ENCODE measurements at places on chromosomes 11 and 22.

DNA sequence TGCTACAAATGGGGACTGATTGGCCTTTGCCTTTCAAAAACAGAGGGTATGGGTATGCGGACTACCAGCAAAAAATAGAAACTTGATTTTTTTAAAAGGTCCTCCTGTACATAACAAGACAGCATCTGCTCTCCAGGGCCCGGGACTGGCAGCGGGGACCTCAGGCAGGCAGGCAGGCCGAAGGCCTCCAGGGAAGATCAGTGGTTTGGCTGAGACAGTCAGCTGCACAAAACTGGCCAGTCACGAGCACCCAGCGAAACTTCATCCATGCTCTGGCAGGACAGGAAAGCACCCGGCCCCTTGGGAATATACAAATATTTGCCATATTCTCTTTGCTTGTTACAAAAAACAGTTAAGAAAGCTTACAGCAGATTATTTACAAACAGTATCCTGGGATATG lies 11.0 kb downstream of the RPL27A start:
- DNase-seq: no peak

DNA sequence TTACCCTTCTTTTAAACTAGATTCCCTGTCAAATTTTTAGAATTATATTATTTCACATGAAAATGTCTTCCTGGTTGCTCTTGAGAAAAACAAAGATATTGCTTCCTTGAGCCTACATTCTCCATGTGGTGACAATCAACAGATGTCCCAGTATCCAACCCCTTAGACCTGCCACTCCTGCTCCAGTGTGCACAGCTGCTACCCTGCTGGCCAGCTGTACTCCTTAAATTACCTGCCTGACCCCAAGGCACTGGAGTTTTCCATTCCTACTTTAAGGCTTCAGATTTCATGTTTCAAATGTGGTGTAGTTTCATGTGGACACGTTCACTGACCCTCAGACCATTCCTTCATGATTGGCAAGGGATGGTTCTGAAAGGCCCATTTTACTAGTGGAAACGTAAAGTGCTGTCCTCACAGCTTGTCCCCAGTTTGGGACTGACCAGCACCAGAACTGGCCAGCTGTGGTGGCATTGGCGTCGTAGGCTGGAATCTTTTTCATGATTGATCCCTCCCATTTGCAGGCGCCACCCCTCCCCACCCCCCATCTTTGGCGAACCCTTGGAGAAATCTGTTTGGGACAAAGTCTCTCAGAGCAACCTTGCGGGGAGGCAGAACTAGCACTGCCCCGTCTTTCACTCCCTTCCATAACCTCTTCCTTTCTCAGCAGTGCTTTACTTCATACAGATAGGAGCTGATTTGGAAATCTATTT lies 123.5 kb downstream of the DBX1 start:
- no peak for DNase-seq

DNA sequence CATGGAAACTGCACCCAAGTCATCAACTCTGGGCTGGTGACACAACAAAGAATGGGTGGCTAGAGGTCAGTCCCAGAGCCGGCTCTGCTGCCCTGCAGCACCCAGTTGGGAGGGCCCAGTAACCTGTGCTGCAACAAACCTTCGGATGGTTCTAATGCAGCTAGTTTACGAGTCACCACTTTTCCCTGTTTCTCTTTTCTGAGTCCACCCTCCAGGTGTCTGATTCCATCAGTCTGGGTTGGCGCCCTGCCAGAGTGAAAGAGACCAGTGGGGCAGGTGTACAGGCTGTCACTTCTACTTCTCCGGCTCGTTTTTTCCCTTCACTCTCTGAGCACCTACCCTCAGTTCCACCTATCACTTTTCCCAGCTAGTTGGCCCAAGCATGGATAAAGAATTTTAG lies 572.9 kb downstream of the NTM start:
- peak; percentile 57 for DNase-seq

DNA sequence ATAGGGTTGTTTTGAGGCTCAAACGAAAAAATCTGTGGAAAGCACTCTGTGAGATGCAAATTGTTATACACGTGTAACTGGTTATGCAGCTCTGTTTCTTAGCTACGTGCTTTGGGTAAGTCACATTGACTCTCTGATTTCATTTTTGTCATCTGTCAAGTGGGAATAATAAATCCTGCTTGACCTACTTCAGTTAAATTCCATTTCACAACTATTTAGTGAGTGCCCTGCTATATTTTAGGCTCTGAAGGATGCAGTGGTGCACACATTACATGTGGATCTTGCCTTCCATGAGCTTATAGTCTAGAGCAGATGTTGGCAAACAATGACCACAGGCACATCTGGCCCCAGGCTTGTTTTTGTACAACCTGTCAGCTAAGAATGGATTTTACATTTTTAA lies 133.6 kb upstream of the PLET1 start:
- DNase-seq: no peak

- no peak for DNase-seq
Observed at GRCh38 chr11:44780940-44781631, 54.3 kb downstream of the TSPAN18 start.

- no peak for DNase-seq
Observed at GRCh38 chr11:78717041-78717440, 142.4 kb upstream of the NARS2 start.

DNA sequence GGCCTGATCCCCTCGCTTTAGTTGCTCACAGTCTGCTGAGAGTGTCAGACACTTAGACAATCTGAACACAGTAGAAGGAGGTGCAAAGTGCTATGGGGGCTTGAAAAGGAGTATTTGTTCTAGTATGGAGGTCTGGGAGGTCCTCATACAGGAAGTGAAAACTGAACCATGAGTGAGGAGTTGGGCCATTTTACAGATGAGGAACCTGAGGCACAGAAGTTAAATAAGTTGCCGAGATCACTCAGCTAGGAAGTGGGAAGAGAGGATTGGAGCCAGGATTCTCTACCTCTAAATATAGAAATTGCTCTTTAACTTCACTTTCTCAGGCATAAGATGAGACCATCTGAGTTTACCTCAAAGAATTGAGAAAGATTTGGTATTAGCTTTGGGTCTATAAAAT lies 4.0 kb upstream of the NEU3 start:
- DNase-seq: no peak

- no peak for DNase-seq
Observed at GRCh38 chr11:102230186-102230585, 87.1 kb upstream of the BIRC3 start.

GRCh38 chr22:43800970-43801369 lies 11.1 kb downstream of the EFCAB6 start:
- no peak for DNase-seq

DNA sequence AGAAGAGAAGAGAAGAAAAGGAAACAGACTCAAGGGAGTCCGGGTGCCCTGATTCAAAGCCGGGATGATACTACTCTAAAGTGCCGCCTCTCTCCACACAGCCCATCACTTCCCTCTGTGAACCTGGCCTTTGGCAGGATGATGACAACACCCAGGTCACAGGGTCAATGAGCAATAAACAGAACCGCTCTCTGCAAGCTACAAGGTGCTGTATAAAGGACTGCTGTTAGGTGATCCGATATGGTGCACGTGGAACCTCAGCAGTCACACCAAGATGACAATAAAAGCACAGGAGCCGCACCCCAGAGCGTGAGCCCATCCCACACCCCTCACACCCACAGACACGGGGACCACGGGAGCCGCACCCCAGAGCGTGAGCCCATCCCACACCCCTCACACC lies 10.7 kb downstream of the TTLL1 start:
- DNase-seq: no peak

GRCh38 chr11:1486054-1486825 lies at the start of gene MOB2:
TSS of gene MOB2 (minus strand) at chr11:1486779. CDS start at chr11:1486556, 223 bp downstream.
- DNase-seq: no peak

DNA sequence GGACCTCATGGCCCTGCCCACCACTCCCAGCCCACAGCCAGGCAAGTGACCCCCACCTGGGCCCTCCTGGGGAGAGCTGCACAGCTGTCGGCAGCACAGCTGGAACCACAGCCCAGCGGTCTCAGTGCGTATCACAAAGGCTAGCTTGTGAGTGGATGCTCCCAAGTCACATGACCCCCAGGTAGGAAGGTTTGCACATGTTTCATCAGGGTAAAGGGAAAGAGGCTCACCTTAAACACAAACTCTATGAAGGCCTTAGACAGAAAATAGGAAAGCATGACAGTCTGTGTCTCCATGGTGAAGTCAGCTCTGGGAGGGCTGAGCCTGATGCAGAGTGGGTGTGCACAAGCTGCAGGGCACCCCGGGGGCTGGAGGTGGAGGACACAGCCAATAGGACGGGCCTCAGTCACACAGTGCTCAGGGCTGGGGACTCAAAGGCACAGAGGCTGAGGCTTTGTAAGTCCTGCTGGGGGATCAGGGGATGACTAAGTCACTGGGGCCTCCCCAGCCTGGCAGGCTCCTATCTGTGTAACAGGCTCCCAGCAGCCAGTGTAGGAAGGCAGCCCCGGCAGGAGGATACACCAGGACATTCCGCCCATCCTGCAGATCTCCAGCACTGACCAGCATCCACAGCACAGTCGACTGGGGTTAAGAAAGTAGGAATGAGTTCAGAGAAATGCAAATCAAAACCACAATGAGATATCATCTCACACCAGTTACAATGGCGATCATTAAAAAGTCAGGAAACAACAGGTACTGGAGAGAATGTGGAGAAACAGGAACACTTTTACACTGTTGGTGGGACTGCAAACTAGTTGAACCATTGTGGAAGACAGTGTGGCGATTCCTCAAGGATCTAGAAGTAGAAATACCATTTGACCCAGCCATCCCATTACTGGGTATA lies 22.0 kb downstream of the CELSR1 start:
- DNase-seq: no peak

- DNase-seq: no peak
Observed at GRCh38 chr11:132714859-132715440, 817.4 kb downstream of the OPCML start.

DNA sequence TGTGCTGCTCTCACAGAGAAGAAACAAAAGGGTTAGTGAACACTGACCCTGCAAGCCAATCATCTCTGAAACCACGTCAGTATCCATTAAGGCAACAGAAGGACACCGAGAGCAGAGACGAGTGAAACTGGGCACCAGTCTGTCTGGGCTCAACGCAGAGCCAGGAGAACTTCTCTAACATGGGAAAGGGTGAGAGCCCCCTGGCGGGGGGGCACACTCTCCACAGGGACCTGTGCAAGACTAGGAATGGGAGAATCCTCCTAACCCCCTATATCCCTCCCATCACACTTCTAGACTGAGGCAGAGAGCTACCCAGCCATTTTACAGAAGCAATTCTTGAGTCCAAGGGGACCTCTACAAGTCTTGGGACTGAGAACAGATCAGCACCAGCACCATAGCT lies 285.8 kb downstream of the SOX6 start:
- no peak for DNase-seq

DNA sequence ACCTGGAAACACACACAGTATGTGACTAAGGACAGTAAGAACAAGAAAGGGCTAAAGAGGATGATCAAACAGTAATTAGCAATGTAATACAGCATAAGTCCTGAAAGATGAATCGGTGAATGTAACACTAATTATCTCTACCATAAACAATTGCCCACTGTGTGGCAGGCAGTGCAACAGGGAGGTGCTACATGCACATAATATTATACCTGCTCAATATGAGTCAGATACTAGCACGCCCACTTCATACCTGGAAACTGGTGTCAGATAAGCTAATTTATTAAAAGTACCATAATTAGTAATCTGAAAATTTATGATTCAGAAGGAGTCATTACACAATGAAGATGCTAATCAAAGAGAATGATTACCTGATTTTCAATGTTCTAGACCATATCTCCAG lies 14.9 kb downstream of the CASP12 start:
- DNase-seq: no peak

DNA sequence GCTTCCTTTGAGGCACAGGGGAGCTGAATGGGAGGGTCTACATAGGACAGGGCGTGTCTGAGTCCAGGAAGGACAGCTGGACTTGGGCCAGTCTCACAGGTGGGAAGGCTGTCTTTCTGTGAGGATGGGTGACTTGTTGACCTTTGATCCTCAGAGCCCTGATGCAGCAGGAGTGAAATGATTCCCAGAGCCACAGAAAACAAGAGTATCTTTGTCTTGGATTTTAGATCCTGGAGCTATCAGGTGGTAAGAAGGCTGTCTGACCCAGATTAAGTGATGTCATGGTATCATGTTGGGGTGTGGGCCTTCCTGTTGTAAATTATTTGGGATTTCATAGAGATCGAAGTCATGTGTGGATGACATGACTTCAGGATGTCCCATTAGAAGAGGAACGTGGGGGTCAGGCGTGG lies 15.0 kb downstream of the PTPRJ start:
- no peak for DNase-seq

DNA sequence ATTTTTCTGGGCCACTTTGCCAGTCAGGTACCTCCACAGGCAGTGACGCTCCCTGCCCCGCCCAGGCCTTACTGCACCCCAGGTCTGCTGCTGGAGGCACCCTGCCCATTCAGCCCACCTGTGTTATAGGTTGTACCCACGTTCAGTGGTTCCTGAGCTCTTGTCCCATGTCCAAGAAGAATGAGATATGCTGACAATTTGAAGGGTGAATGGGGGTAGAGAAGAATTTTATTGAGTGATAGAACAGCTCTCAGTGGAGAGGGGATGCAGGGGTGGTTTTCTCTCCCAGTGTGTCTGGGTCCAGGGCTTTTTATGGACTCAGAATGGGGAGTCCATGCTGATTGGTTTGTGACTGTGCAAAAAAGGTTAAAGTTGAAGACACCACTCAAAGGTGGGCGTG lies 149.7 kb downstream of the LDLRAD3 start:
- no peak for DNase-seq

DNA sequence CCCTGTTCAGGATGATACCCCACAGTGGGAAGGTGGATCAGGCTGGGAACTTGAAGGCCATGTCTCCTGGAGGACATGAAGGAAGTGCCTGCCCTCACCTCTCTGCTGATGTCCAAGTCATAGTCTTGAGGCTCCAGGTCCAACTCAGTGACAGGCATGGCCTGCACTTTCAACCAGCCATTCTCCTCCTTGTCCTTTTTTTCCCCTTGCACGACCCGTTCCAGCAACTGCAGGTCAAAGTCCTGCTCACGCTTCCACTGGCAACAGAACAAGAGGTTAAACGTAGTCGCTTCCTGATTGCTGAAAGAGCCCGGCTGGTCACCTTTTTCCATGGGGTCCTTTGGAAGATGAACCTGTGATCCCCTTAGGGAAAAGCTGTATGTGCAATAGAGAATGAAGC lies 47.7 kb downstream of the C11orf58 start:
- no peak for DNase-seq

DNA sequence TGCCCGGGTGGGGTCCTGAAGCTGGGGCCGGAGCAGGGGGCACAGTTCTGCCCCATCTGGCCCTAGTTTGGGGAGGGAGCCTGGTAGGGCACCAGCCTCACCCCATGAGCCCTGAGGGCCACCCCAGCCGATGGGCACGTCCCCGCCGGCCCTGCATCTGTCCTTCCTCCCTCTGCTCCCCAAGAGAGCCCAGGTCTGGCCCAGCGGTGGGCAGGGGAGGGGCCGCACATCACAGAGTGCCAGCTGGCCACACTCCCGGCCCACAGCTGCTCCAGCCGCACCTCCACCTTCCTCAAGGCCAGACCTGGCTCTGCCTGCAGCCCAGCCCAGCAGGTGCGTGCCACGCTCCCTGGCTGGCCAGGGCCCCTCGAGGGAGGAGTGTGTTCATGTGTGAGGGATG lies 21.6 kb downstream of the BRSK2 start:
- no peak for DNase-seq

- DNase-seq: no peak
Observed at GRCh38 chr11:11245453-11245852, 107.6 kb downstream of the CSNK2A3 start.

Measured in cerebellar nuclear complex (tissue), 1 donor.